Nephron progenitor cell (in vitro differentiated cells): ENCODE measurements at places on chromosomes 13 and 19.
A peak's percentile ranks its signal among the peaks of the same experiment; 100 is the strongest.

DNA sequence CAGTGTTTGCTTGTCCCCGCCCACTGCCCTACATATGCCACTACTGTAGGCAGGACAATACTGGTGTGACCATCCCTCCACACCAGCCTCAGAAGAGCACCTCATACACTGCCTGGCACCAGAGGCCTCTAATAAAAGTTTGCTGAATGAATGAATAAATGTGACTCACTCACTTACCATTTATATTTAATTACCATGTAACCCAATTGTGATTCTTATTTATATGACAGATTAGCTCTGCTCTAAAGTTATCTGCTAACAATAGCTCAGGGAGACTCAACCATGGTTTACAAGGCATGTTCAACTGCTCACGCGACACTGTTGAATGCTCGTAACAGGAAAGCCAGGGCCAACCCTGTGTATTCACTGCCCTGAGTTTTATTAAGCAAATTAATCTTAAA, 66.0 kb upstream of the DOCK9 start:
- DNase-seq, result no peak

DNA sequence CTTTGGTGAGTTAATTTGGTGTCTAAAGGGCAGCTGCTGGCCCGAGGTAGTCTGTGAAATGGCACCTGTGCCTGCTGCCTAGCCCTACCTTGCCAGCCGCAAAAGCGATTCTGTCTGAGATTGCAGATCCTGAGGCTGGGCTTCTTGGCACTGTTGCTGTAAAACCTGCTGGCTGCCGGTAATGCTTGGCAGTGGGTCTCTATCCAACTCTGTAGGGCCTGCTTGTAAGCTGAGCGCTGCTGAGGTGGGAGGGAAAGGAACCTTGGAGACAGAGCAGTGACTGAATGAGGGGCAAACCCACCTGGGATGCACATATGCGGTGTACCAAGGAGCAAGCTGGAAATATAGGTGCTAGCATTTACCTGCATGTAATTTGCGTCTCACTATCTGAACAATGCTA, 11.7 kb downstream of the LCP1 start:
- no peak for DNase-seq

DNA sequence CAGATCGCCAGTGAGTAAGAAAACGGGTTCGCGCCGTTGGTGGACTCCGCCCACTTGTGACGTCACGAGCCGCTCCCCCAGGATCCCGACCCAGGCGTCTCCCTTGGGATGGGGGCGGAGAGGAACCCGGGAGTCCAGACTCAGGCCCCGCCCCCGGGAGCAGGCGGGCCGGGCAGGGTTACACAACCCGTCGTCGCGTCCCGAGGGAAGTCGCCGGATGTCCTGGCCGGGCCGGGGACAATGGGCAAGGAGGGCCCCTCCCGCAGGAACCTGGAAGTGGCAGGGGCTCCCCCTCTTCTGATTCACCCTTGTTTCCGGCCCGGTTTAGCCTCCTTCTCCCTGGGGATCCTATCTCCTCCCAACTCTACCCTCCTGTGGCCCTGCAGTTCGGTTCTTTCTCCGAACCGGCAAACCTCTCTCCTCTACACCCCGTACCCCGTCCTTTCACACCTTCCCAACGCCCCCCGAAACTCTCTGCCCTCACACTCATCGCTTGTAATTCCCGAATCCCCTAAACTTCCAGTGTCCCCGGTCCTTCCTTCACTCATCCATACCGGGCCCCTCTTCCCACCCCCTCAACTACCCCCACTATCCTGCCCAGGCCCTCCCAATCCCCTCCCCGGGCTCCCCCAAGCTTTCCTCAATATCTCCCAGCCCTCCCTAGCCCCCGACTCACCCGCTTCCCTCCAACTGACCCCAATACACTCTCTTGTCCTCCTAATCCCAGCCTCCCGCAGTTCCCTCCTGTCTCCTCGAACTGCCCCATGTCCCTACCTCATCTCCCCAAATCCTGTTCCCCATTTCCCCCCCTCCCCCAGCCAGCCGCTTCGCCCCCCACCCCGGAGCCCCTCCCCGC, 20.0 kb upstream of the ERCC1 start:
- DNase-seq, result peak; percentile 98

- DNase-seq, result no peak
These were observed 477.5 kb downstream of the SLITRK6 start for GRCh38 chr13:85321734-85322133.

GRCh38 chr19:40314656-40315055, 29.5 kb upstream of the AKT2 start:
- no peak for DNase-seq

GRCh38 chr19:10010247-10010691, at the start of gene COL5A3:
Gene COL5A3 (minus strand): TSS chr19:10010504. CDS start chr19:10010385, 119 bp downstream.
- DNase-seq, result peak; percentile 48

DNA sequence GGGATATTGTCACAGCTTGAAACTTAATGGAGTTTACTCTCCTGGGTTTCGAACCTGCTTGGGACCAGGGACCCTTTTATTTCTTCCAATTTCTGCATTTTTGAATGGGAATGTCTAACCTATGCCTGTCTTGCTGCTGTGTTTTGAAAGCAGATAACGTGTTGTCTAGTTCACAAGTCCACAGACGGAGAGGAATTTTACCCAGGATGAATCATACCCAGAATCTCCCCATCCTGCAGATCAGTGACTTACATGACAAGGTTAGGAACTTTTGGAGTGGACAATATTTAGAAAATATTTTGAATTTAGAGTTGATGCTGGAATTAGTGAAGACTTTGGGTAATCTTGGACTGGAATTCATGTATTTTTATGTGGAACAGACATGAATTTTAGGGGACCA, 68.6 kb upstream of the RFXAP start:
- DNase-seq, result no peak

GRCh38 chr13:99421758-99422585, 79.3 kb upstream of the TM9SF2 start:
- no peak for DNase-seq

DNA sequence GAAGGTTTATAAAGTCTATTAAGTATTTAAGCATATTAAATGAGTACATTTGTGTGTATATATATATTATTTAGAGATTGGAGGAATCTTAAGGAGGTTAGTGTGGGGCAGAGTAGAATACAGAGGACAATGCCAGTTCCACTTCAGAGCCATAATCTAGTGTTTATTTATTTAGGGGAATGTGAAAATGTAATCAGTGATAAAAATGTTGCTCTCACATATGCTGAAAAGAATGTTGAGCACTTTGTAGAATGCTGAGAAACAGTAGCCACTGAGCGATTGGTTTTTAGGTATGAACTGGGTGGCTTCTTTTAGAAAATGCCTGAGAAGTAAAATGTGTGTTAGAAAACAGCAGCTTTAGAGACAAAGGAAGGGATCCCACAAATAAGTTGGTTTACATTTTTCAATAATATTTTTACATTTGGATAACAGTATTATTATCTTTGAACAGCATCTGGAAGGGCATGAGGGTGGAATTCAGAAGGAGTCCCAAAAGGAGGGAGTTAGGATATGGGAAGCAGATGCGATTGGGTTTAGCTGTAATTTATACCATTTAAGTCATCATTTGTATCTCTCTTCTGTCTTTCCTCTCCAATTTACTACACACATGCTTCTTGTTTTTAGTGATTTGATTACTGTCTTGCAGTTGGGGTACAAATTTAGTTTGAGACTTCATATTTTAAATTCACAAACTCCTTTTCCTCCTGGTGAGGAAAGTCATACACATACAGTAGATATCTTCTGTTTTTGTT, 68.6 kb downstream of the NDFIP2 start:
- no peak for DNase-seq

DNA sequence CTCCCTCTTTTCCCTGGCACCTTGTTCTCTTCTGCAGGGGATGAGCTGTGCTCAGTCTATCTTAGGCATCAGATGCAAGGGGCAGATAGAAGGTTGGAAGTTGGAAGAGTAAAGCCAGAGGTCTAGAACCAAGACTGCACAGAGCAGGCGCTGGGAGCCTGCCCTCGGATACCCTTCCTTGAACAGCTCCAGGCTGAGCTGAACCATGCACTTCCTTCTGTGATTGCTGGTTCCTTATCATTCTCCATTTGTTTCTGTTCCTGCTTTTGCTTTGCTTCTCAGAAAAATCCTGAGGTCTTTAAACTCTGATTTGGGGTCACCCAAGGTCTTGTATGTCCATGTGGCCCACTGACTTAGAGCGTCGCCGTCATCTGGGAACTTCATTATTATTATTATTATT, 36.3 kb downstream of the ARHGEF18 start:
- DNase-seq, result no peak

GRCh38 chr19:55541091-55541490, 4.2 kb upstream of the SBK2 start:
- DNase-seq, result no peak

DNA sequence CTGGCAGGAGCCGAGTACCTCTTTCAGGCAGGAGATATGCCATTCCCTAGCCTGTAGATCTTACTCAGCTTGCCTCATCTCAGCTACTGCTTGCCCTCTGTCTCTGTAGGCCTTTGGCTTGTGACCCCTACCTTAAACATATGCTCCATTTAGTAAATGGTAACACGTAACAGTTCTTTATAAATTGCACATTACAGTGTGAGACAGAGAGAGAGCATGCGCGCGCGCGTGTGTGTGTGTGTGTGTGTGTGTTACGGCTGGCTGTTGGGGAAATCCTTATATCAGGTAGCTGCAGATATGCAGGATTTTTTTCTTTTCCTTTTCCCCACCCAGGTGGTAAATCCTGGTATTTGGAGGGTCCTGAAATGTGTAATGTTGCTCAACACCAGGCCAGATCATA, 4.2 kb downstream of the SPINT2 start:
- DNase-seq, result no peak

DNA sequence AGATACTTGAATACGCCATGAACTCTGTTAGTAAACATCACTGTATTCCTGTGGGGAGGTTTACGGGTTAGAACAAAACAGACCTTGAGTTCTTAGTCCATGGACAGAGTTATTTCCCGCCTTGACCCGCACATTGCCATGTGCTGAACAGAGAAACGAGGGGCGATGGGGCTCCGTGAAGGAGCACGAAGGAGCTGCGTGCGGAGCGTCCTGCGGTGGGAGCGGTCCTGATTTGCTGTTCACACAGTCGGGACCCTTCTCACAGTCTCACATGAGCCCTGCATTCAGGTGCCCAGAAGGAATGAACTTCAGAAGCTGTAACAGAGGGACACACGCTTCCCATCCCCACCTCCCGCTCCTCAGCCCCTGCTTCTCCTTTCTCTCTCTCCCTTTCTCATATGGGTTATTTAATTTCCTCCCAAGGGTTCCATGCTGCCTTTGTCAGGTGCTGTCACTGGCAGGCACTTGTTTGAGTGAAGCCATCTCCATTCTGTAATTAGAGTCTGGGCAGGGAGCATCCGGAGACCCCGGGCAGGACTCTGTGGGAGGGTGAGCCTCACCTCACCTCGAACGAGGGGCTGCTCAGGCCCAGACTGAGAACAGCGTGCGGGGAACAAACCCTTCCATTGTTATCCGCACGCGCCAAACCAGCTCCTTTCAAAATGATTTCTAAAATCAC, 76.9 kb downstream of the TEX29 start:
- no peak for DNase-seq

DNA sequence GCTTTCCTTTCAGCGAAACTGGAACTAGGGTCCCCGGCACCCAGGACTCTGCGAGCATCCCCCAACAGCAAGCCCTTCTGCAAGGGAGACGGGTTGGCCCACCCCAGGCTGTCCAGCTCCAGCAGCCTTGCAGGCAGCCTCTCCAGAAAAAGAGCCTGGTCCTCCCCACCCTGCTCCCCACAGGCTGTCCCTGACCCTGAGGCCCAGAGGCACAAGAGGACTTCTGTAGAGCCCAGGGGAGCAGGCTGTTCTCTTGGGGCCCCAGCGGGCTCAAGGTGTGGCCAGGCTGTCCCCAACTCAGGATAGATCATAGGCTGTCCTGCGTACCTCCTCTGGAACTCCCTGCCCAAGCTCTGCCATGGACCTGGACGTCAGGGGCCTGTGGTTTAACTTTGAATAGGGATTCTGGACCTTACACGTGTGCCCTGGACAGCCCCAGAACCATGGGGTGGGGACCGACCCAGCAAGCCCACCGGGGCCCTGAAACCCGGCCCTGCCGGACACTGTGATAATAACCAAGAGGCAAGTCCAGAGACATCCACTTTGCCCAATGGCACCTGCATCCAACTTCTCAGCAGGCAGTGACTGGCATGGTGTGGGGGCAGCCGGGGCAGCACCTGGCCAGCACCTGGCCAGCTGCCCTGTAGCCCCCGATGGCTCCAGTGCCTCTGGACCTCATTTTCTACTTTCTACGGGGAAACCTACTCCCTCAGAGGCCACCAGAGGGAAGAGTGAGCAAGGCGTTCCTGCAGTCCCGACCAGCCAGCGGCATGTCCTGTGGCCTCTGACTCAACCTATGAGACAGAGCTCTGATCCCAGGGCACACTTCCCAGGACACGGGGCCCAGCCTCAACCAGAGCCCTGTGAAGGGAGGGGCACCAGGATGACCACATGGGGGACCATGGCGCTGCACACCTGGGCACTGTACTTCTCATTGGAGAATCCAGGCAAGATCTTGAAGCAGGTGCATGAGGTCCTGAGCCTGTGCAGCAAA, 50.9 kb upstream of the TPM4 start:
- no peak for DNase-seq

GRCh38 chr19:39405958-39406655, 540 bp upstream of the ZFP36 start:
- DNase-seq, result no peak

DNA sequence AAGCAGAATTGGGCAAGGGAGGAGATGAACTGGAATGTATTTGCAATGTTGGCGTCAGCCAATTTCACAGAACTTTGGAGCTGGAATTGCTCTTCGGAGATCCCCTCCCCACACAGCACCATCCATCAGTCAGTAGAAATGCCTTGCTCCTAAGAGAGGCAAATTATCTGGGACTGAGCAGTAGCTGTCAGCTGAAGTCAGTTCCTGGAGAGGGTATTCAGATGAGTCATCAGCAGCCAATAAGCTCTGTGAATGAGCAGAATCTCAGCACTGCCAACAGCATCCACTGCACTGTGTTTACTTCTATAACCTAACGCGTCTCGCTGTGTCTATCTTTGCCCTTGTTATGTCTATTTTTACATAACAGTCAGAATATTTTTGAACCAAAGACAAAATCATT, 213.7 kb downstream of the SLITRK5 start:
- no peak for DNase-seq

- no peak for DNase-seq
These were observed 19.8 kb upstream of the ISYNA1 start for GRCh38 chr19:18457483-18458331.

DNA sequence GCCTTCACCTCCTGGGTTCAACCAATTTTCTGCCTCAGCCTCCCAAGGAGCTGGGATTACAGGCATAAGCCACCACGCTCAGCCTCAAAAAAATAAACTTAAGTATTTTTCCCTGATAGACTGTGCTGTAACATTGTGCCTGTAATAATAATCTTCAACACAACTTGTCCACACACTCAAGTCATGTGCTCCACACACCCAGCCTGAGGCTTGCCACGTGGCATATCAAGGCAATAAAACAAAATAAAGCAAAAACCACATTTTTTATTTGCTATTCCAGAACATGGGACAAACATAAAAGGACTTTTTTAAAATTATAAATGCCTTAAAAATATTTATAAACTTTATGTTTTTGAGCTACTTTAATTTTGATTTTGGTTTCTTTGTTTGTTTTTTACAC, 115.8 kb downstream of the NALCN start:
- DNase-seq, result no peak

DNA sequence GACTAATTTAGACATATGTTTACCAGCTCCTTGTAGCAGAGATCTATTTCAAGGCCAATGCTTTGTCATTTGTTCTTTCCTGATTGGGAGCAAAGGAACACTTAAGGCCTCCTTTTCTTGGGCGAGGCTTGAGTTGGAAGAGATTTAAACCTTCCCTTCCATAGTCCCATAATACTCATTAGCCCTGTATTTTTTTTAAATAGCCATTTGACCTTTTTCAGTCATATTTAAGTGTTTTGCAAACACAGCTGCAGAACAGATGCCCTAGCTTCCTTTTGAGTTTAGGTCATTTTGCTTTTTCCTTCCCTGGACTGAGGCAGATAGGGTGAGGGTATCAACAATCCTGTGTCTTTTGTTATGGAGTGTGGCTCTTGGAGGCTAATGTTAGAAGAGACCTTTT, 198.3 kb downstream of the NBEA start:
- no peak for DNase-seq
